Stimulated activated CD8-positive, alpha-beta memory T cell treated with anti-CD3 and anti-CD28 coated beads, Interleukin-4, amount 100 ng/mL, for 48 hours (primary cell): ENCODE measurements at places on chromosomes 2 and 18.

DNA sequence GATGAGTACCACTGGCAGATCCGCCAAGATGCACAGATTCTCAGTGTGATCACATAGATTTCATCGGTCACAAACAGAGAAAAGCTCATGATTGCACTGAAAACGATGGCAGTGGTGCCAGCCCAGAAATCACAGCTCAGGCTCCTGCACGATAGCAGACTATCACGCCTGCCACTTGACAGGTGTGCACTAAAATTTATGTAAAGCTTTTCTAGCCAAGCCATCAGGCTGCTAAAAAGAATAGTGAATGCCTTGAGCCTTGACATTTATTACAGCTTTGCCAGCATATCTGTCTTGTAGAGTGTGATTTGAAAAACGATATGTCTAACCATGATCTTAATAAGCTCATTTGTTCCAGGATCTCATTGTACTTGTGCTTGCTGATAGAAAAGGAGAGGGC is 409.5 kb upstream of the CWC22 start:
- DNase-seq: no peak

DNA sequence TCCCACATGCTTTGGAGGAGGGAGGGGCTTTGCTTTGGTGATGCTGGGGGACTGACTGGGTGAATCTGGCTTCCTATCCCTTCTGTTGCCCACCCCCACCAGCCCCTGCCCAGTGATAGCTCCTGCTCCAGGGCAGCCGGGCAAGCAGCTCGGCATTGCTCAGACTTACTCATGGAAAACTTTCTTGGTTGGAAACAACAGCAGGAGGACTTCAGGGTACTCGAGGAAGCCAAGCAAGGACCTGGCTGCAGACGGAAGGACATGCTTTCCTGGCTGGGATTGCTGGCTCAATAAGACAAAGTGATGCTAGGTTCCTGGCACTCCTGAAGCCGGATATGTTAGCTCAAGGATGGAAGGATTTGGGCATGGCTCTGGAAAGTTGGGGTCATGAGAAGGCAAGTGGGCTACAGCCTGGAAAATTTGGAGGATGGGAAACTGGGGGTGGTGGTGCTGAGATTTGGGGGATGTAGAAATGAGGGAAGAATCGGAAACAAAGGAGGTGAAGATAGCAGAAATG is 3.1 kb downstream of the SPEG start:
- no peak for DNase-seq

GRCh38 chr2:98736464-98736889 is 5.5 kb upstream of the MGAT4A start:
- no peak for DNase-seq

- no peak for DNase-seq
Observed at GRCh38 chr2:128375454-128375853, 56.8 kb upstream of the HS6ST1 start.

DNA sequence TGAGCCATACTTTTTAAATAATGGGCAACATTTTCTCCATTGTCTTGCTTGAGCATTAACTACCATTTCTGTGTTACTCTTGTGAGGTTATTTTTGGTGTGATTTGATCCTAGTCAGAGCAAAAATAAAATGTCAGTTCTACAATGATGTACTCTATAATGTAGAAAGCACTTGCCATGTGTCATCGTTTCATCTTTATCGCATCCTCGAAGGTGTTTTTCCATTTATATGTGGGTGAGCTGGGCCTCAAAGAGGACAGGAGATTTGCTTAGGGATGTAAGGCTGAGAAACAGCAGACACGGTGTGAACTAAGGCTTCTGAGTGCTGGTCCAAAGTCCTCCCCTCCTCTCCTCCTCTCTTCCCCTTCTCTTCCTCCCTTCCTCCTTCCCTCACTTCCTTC is 199.8 kb downstream of the FAM210A start:
- DNase-seq: no peak

- no peak for DNase-seq
Observed at GRCh38 chr2:61566566-61566965, 28.4 kb upstream of the XPO1 start.

DNA sequence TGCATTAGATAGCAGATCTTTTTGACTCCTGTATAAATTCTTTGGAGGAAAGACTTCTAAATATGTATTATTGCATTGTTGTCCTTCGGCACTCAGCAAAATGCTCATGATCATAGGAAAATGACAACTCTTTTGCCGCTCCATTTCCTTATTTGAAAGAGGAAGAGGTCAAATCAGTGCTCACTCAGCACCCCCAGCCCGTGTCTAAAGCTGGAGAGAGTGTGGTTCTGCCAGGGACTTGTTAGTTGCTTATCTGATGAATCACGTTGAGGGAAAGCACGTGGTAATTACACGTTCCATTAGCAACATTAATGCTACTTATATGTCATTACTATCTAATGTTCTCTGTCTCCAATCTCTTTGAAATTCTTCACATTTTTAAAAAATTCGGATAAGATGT is 46.0 kb upstream of the MBP start:
- DNase-seq: no peak

GRCh38 chr2:69564604-69565003 is 78.9 kb downstream of the AAK1 start:
- no peak for DNase-seq

DNA sequence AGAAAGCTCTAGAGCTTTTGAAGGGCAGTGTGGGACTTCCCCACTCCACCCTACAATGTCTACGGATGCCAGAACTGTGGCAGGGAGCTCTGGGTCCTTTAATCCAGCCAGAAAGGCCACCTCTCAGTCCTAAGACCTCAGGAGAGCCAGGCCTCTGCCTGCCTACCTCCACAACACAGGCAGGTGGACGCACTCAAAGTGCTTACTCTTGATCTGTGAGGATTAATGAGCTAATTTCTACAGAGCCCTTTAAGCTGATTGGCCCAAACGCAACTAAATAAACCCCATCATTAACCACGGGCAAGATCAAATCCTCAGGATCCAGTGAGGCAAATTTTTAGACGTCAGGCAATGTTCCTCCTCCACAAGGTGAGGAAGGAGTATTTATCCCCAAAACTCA is 8.1 kb downstream of the STK39 start:
- DNase-seq: no peak

- DNase-seq: no peak
Observed at GRCh38 chr2:201918616-201919307, 112.4 kb downstream of the CDK15 start.

DNA sequence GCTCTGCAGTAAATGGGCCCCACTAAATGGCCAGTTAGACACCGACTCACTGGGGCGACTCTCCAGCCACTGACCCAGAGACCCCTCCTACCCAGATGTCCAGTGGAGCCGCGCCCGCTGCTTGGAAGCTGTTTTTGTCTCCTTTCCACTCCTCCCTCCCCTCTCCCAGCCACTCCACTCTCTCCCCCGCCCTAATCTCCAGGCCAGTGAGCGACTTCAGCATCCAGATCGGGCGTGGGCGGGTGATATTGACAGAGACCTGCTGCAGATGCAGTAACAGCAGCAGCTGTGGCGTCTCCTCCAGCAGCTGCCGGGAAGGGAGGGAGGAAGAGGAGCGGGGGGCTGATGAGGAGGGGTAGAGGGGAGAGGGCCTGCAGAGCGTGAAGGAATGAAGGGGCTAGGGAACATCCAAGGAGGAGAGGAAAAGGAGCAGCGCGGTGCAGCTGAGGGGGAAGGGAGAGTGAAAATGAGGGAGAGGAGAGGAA is at the start of gene SCN7A:
SCN7A (minus strand) TSS at position 110 of the 485 bp plus-strand sequence. CDS start 16,553 bp downstream, outside the sequence.
- no peak for DNase-seq

DNA sequence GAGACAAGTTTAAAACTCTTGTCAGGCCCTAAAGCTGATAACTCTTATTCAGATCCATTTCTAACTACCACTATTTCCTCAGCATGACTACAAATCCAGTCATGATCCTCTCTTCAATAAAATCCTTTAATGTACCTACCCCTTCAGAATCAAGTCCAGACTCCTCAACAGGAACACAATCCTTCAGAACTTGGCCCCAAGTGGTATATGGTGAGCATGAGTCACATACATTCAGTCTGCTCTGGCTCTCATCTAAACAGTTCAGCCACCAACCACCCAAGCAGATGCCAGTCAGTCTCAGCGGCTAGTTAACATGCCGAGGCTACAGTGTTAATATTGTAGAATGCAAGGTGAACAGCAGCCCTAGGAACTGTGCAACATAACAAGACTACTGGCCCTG is 9.7 kb downstream of the LMAN2L start:
- DNase-seq: no peak
